ENCODE measurements at places on chromosomes 2 and 18.

- no peak for DNase-seq
Observed at GRCh38 chr2:10765461-10765860, 44.0 kb downstream of the ATP6V1C2 start.

DNA sequence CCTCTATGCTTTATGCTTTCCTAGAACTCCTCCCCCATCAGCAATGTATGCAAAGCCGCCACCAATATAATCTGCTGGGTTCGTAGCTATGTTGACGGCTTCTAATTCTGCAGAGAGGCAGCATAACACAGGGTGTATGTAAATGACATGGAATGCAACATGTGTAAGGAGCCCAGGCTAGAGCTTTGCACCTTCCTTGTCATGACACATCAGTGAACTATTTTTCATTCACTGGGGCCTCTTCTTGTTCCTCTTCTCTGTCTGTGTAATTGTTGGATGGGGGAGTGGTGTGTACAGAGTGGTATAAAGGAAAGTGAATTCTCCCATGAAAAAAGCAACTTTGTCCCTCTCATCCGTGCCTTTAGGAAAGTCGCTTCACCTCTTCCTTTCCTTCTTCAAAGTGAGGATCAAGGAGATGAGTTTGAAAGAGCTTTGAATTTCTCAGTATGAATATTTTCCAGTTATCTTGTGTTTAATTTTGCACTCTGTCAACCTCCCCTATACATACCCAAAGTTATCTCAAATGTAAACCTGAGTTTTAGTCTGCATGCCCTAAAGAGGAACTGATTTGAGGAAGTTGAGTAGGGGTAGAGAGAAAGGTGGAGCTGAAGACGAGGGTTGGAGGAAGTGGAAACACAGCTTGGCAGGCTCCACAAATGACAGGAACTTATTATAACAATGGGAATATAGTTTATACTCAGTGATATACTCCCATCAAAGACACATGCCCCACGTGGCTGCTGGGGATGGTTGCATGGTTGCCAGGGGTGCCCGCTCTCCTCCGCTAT, 74.9 kb upstream of the ARL4C start:
- peak; percentile 33 for DNase-seq

DNA sequence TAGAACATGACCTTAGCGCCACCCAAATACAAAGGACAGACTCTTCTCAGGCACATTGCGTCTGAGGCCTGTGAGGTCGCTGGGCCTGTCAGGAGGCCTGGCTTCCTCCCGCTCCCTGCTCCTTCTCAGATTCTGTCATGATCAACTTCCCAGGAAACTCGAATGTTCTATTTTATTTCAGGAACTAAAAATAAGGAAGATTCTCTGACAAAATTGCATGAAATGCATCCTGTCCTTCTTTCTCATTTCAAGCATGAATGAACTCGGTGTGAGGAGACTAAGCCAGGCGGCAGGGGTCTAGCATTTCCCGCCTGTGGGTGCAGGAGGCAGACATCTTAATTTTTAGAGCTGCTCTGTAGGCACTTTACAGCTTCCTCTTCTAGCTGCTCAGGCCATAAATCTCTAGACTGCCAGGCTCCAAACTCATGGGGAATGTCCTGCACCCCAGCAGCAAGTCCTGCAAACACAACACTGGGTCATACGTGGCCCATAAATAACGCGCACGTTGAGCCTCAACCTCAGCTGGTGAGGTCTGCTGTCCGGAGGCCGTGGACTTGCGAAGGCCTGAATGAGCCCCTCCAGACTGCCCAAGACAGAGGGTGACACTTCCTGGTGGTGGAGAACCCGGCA, 109.7 kb upstream of the ZNF236 start:
- DNase-seq: peak; percentile 12

DNA sequence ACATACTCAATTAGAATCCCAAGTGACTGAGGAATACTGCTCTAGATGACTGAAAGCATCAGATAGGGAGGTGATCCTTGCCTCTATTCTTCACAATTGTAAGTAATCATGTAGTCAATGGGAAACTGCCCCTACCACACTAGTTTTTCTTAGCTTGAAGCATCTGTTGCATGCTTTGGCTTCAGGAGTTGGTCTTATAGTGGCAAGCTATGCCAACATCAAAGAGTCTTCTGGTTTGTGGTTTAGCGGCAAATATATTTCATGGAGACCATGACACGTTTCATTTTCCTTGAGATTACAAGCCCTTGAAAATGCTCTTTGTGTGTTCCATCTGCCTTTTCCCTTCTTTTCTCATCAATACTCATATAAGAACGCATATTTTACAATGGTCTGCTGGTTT, 12.9 kb downstream of the DCC start:
- no peak for DNase-seq

- no peak for DNase-seq
Observed at GRCh38 chr2:173934895-173935294, 30.3 kb downstream of the SP3 start.

DNA sequence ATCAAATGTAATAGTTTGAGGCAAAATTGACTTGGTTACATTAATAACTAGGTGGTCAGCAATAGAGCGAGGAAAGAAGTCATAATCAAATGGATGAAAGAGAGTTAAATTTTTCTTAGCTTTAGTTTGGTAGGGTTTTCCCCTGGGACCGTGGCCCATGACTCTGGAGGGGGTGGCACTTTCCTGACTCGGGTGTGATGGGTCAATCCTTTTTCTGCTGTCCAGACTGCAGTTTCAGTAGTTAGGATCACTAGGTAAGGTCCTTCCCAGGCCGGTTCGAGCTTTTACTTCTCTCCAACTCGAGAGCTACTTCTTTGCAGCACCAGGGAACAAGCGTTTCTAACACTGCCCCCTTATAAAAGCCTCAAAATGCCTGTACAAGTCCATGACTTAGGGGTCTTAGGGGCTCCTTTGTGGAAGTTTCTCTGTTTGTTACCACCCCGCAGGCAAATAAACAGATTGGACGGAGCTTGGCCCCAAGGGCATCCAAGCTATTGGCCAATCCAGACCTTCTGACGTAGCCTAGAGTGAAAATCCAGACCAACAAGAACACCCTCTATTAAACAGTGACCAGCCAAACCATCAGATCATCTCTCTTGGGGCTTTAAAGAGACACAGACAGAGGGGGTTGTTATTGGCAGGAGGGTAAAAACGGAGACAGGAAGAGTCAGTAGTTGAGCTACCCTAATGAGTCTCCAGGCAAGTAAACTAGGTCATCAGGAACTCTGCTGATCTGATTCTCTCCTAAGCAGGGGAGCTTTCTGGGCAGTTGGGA, 9.4 kb upstream of the CEP68 start:
- no peak for DNase-seq

DNA sequence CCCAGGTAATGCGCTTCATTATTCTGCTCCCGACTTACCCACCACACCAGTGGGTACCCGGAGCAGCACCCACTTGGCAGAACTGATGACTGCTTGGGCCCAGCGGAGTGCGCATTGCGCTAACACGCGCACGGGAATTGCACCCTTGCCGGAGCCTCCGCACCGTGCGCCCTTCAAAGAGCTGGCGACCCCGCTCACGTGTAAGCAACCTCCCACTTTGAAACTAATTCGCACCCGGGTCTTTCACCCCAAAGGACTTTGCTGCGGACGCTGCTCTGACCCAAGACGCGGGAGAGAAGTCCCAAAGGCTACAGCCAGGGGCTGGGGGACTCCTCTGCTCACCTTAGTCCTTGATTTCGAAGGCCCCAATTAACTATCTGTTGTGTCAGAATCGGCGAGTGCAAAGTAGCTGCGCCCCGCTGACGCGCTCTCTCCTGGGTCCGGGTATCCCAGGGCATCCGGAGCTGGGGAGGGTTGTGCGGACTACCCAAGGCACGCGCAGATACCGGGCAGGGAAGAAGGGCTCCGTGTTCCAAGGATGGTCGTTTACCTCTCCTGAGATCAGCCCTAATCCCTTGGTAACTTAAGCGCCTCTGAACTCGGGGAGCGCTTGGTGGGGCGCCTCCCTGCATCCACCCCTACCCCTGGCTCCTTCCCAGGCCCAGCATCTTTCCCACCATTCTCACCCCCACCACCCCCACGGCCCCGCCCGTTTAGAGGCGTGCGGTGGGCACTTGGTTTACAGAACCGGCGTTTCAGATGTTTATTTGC, 13.1 kb upstream of the SATB2 start:
- no peak for DNase-seq

DNA sequence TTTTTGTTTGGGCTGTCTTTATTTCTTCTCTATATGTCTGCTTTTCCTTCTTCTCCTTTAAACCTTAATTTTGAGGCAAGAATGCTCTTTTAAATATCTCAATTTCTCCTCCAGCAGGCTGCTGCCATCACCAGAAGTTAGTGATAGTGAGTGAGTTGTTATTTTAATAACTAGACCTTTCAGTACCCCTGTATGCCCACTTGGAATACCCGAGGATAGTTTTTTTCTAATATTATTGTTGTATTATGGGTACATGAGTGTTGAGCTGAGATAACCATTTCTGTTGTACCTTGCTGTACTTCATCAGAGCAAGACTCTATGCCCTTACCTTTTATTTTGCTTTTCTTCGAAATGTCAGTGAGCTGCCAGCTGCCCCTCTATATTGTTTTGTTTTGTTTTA, 50.1 kb downstream of the PPM1B start:
- DNase-seq: no peak

GRCh38 chr2:152223977-152224376, 48.4 kb upstream of the STAM2 start:
- no peak for DNase-seq

DNA sequence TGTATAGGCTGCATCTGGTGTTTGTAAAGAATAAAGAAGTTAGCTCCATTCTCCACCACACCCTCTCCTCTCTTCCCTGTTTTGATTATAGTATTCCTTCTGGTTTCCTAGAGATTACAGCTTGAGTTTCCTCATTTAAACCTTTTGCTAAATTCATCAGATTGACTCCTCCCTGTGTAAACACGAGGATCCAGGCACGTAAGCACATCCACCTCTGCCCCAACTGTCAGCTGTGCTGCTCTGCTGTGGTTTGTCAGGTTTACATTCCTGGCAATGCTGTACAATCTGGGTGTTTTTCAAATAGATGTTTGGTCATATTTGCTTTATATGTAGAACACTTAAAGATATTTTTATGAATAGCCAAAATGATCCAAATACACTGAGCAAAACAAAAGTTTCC, 302.8 kb downstream of the PTGR3 start:
- no peak for DNase-seq

DNA sequence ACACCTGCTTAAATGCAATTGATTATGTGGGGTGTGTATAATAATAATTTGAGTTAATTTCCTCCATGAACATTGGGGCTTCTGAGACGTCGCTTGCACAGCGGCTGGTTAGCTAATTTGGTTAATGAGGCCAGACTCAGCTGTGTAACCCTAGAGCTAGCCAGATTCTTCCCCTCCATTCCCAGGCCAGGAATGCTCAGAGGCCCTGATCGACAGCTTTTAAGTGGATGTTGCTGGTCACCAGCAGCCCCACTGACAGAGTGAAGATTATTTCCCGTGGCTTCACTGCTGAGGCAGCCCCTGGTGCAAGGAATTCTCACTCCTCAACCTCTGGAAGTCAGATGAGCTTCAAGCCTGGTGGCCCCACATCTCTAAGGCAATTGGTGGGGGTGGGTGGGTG, 12.4 kb upstream of the EPAS1 start:
- DNase-seq: no peak

DNA sequence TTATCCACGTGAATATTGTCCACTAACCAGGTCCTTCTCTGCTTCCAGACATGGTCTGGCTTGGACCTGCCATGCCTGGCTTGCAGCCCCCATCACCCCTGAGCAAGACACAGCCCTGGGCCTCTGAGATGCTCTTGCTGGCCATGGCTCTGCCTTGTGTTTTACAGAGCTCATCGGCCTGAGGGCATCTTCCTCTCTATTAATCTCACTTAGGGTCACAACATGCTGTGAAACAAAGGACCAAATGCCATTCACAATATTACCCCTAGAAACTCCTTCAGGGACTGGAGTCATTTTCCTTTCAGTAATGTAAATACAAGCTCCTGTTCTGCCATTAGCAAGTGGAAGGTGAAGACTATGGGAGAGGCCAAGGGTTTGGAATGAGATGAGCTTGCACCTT, 6.8 kb upstream of the TPO start:
- DNase-seq: no peak

GRCh38 chr2:23036629-23037028, 348.4 kb upstream of the KLHL29 start:
- DNase-seq: no peak

DNA sequence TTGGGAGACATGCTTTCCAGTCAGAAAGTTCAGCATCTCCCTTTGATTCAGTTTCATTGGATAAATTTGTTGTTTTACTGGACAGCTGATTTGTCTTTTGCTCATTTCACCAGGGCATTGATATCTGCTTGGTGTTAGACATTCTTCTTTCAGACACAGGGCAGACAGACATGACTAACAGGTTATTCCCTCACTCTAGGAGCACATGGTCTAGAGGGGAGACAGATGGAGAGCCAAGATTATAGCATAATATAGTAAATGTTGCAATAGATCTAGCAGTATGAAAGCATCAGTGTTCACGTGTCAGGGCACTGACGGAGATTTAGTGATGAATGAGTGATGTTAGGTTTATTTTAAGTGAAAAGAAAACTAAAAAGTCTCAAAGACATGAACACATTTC, 187.0 kb upstream of the CYRIA start:
- DNase-seq: no peak

GRCh38 chr2:11377928-11378545, 33.6 kb upstream of the ROCK2 start:
- no peak for DNase-seq

DNA sequence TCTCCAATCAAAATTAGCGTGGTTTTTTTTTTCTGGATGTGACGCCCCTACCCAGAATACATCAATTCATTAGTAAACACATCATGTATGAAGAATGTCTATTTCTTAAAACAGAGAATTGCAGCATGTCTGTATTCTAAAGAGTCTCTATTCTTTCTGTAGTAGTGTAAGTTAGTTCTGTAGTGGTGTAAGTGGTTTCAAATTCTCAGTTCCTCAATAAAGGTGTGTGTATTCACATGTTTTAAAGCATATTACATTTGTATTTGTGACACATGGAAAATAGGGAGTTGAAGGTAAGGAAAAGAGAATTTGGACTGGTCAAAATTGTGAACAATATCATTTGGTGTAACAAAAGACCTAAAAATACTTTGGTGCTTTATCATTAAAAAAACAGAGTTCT, 8.0 kb upstream of the GPR75 start:
- DNase-seq: no peak

DNA sequence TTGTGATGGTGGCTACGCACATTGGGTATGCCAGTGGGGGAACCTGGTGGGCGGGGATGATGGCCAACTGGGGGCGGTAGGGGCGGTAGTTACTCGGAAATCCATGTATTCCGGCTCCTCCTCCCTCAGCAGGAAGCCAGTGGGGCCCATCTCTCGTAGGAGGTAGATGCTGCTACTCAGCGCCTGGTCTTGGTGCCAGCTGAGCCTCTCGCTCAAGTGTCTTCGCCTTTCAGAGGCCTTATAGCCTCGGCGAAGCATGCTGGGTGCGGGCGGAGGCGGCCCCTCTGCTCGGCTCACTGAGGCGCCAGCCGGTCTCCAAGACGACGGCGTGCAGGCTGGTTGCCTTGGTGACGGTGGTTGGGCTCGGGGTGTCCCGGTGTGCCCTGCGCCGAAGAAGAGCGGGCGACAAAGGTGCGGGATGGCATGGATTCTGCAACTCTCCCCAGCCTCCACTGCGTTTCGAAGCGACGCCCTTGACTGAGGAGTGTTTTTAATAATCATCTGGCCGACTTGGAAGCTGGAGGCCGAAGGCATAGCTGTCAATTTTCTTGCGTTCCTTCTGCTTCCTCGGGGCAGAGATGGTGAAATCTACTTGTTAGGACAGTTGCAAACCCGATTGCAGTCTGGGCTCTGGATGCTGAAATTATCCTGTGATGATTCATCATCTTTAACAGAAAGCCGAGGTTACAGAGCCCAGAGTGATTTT, at the start of gene ZSWIM2:
Gene ZSWIM2, minus strand, starts transcription at position 298 of the 706 bp plus-strand sequence. Its CDS starts 40 bp downstream, at position 258.
- DNase-seq: peak; percentile 76

Data from suppressor macrophage treated with lipopolysaccharide for 1 hour (primary cell).